Esophagus muscularis mucosa (tissue), 4 donors: ENCODE measurements at places on chromosomes 7 and 10. TPM values are rescaled to one million over a fixed set of nuclear protein-coding genes. Genes with fewer than 3 reads are reported as not detected.

BMPR1A gene
- 97.9 TPM for total RNA-seq

TMEM196 gene
- not detected for total RNA-seq

DNA sequence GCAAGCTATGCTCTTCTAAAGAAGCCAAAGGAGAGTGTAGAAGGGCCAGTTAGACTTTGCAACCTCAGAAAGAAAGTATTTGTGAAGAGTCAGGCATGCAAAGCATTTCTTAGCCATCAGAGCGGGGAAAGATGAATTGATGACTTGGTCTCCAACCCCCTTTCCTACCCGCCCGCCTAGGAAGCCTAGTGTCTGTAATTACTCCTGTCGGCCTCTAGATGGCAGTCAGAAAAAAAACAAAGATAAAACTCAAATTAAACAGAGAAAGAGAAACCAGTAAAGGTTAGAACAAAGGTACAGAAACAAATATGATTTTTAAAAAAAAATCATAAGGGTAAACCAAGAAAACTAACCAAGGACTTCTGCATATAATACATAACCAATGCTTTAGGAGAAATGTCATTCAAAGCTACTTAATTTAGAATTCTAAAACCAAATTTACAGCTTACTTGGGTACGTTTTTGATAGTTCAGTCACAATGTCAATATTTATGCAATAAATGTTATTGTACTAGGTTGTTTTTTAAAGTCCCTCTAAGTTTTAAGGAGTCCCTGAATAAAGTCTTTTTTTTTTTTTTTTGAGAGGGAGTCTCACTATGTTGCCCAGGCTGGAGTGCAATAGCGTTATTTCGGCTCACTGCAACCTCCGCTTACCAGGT lies 97.6 kb downstream of the LYZL1 start:
- no peaks in the 10 kb centered on the region for H3K27me3 ChIP-seq
- DNase-seq: no peak
- H3K4me3 ChIP-seq: no peak overlapping the region
- no peaks in the 10 kb centered on the region for H3K36me3 ChIP-seq
- H3K27ac ChIP-seq: no peak overlapping the region

GRCh38 chr7:55475855-55476803 lies 96.2 kb downstream of the VOPP1 start:
- no peak overlapping the region for H3K4me3 ChIP-seq
- H3K27me3 ChIP-seq: no peaks in the 10 kb centered on the region
- H3K36me3 ChIP-seq: peaks cover 9% of the 10 kb centered on the region
- no peak overlapping the region for H3K27ac ChIP-seq
- peak; percentile 70 for DNase-seq
- no peaks in the 10 kb centered on the region for H3K4me1 ChIP-seq
